Stimulated activated CD4-positive, alpha-beta T cell treated with anti-CD3 and anti-CD28 coated beads, TNF-alpha, amount 100 ng/mL, for 24 hours (primary cell): ENCODE measurements at places on chromosomes 2 and 18.

DNA sequence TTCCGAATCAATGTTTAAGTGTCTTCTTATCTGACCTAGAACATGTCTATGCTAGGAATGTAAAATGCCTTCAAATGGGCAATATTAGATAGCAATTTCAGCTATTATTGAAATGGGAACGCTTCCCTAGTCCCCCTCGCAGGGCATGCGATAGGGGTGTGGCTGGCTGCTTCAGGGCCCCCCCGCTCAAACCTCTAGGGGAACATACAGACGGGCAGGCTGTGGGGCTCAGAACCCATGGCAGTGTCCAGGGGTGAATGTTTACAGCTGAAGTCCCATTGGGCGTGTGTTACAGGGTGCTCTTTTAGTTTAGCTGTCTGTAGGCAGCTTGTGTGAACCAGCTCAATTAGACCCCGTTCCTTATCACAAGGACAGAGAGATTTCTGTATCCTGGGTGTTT is 315.9 kb downstream of the DSEL start:
- DNase-seq, result no peak

- no peak for DNase-seq
Observed at GRCh38 chr2:157194097-157194688, 63.3 kb upstream of the GALNT5 start.

- no peak for DNase-seq
Observed at GRCh38 chr2:86302320-86302719, 35.1 kb downstream of the REEP1 start.

GRCh38 chr2:237604960-237605359 is 14.4 kb upstream of the RAB17 start:
- no peak for DNase-seq

- no peak for DNase-seq
Observed at GRCh38 chr2:60385648-60386047, 167.8 kb downstream of the BCL11A start.

DNA sequence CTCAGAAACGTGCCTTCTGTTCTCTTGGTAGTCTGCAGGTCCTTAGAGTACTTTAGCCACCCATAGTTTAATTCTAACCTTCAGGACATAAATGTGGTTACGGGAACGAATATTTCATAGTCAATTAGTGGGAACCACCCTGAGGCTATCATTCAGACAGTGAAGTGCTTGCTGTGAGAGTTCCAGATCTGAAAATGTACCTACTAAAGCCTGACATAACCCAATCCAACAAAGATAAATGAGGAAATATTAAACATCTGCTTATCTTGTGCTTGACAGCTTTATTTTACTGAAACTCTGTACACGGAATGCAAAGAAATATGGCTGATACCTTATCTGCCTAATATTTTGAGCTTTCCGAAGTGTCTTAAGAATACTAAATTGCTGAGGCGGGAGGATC is 43.0 kb downstream of the RAB27B start:
- no peak for DNase-seq

GRCh38 chr2:169528271-169528701 is 18.8 kb downstream of the KLHL41 start:
- DNase-seq, result peak; percentile 62

GRCh38 chr18:76446321-76447257 is 48.5 kb downstream of the ZNF516 start:
- DNase-seq, result no peak

GRCh38 chr2:170925923-170926322 is 3.1 kb upstream of the GORASP2 start:
- no peak for DNase-seq

- DNase-seq, result no peak
Observed at GRCh38 chr2:20455076-20455587, 8.3 kb downstream of the RHOB start.

GRCh38 chr2:101025561-101025960 is 23.5 kb downstream of the RPL31 start:
- DNase-seq, result no peak

DNA sequence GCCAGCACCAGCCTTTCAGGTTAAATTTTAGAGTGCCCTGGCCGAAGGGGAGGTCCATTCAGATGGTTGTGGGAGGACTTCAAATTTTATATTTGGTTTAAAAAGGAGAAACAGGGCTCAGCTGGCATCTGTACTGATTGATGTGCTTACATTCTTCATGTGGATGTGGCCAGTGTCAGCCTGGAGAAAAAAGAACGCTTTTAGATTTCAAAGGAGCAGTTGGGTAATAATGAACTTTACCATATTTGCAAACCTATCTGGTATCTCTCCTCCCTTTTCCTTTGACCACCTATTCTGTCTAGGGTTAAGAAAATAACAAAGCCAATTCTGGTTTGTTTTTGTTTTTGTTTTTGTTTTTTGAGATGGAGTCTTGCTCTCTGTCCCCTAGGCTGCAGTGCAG is 21.3 kb downstream of the RAB12 start:
- DNase-seq, result no peak

GRCh38 chr2:53512071-53512826 is 255.4 kb upstream of the CHAC2 start:
- no peak for DNase-seq

DNA sequence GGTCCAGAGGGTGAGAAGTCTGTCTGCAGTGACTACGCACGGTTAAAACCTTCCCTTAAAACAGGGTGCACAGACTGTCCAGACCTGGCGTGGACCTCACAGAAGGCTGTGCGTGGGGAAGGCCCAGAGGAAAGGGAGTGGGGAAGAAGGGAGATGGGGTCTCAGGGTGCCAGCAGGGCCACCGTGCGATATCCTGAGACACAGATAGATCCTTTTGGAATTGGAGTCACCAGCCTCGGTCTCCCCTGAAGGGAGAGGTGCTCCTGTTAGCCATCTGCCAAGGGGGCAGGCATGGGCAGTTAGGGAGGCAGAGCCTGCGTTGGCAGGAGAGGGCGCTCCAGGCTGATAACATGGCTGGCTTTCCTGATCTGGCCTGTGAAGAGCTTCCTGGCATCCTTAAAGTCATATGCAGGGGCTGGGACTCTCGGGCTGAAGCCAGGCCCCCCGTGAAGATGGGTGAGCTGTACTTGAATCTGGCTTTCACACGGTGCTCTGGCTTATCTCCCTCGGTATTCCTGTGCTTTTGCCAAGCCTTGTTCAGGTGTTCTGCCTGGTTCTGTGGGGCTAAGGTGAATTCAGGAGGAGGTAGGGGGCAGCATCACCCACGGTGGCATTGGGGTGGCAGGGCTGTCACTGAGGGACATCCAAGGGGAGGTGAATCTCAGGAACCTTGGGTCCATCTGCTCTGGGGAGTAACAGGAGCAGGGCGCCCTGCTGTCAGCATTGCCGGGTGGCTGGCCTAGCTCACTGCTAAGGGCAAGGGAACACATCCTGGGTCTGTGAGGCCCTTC is 107.2 kb upstream of the SMAD2 start:
- DNase-seq, result no peak

DNA sequence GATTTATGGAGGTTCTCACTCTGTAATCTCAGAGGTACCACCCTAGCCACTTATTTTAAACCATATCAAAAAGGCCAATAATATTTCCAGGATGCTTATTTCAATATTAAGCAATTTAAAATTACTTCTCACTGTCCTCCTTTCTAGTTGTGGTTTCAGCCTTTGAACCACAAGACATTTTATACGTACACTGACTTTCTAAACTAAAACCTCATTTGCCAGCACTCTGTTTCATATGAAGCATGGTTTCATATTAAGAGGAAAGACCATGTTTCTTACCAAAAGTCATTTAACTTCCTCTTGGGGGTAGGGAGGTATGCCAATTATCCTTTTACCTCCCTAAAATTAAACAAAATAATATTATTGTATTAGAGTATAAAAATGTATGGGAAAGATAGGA is 399.8 kb downstream of the CDH7 start:
- DNase-seq, result no peak
